ENCODE measurements at places on chromosomes 16 and 17.

DNA sequence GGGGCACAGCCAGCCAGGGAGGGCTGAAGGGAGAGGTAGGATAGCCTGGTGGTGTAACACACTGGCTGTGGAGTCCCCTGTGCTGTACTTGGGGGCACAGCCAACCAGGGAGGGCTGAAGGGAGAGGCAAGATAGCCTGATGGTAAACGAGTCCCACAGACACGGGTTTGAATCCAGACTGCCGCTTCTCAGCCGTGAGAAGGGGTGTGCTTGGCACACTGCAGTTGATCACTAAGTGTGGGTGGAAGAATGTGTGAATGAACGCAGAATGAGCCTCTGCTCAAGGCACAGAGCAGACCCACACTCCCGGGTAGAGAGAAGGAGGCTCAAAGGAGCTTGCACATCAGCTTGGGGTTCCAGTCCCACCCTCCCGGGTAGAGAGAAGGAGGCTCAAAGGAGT, 71.4 kb downstream of the TIMM22 start:
- DNase-seq = no peak

- peak; percentile 69 for DNase-seq
Measured at GRCh38 chr16:58499615-58500351, at the start of gene NDRG4. Gene NDRG4, plus strand, starts transcription at chr16:58500143. Its CDS starts 106 bp downstream, at chr16:58500249.

DNA sequence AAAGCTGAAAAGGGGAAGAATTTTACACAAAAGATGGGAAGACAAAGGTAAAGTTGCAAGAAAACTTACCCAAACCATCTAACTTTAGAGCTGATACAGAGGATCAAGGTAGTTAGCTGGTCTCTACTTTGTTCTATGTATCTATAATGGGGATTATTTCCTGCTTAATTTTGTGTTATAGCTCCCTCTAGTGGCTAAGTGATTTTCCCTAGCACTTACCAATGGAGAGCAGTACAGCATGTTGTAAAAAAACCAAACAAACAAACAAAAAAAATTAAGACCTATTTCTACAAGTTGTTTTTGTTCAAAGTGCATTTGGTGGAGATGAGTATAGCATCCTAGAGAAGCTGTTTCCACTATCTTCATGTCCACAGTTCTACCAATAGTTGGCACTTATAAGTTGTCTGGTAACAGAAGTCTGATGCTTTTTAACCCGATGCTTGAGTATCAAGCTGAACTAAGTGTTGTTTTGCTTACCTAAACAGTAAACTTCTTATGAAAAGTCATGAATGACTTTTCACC, 7.5 kb downstream of the SRSF1 start:
- DNase-seq = no peak

GRCh38 chr16:30929167-30929566, 5.8 kb downstream of the FBXL19 start:
- DNase-seq = no peak

DNA sequence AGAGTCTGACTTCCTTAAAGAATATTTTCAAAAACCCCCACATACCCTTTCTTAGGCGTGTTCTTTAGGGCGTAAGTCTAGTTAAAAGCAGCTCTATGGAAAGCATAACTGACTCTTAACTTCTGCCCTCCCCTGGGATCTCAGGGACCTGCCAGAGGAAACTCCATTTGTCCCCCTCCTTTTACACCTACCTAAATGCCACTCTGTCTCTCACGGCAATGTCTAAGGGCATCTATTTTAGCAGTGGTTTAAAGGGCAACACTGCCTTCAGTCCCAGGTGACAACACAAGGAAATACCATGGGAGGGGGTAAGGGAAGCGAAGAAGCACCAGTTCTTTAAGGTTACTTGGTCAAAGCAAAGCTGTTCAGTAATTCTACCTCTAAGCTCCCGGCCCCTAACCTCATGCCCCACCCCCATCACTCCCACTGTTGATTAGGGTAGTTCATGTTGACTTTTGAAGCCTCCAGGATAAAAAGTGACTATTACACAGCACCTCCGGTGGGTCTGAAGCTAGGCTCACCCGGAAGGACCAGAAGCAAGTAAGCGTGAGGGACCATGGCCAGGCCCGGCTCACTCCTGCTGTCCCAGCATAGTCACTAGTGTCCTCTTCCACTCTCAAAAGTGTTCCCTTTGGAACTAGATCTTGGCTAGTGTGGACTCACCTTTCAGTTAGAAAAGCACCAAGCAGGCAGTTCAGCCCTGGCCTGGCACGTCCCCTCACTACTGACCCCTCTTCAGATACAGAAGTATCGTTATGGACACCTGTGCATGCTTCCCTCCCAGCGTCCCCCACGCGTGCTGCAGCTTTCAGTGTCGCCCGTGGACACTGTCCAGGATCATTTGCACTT, 47.1 kb downstream of the CYTH1 start:
- no peak for DNase-seq

DNA sequence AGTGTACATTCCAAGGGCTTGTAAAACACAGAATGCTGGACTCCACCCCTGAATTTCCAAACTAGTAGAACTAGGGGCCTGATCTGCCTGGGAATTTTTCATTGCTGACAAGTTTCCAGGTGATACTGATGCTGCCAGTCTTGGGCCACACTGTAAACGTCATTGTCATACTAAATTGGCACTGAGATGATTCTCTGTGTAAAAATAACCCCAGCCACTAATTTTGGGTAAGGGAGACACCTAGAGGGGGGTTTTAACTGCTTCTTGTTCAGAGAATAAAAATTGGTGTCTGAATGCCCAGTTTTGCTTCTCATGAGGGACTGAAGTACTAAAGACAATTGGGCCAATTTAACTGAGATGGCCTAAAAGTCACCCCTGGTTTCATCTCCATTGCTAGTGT, 5.0 kb upstream of the CDH13 start:
- DNase-seq = no peak

- no peak for DNase-seq
Measured at GRCh38 chr16:88790312-88791211, 5.5 kb upstream of the PIEZO1 start.

All from GM12892 (cell line).